ENCODE measurements at places on chromosomes 11 and 22.
A peak's percentile ranks its signal among the peaks of the same experiment; 100 is the strongest.

GRCh38 chr22:19876314-19876940, 21.8 kb upstream of the GNB1L start:
- DNase-seq = no peak

DNA sequence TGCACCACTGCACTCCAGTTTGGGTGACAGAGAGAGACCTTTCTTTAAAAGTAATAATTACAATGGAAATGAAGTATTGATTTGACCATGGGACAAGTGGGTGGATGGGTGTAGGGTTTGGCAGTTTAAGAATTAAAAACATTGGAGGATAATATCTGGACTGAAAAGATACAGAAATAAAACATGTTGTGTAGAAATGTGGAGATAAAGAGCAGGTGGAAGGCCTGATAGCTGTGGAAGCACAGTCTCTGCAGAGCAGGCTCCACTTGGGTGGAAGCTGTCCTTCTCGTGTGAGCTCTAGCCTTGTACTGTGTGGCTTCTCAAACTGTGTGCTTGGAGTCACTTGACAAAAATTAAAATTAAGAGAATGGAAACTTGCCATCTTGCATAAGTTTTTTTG, 25.6 kb downstream of the APLP2 start:
- DNase-seq = no peak

DNA sequence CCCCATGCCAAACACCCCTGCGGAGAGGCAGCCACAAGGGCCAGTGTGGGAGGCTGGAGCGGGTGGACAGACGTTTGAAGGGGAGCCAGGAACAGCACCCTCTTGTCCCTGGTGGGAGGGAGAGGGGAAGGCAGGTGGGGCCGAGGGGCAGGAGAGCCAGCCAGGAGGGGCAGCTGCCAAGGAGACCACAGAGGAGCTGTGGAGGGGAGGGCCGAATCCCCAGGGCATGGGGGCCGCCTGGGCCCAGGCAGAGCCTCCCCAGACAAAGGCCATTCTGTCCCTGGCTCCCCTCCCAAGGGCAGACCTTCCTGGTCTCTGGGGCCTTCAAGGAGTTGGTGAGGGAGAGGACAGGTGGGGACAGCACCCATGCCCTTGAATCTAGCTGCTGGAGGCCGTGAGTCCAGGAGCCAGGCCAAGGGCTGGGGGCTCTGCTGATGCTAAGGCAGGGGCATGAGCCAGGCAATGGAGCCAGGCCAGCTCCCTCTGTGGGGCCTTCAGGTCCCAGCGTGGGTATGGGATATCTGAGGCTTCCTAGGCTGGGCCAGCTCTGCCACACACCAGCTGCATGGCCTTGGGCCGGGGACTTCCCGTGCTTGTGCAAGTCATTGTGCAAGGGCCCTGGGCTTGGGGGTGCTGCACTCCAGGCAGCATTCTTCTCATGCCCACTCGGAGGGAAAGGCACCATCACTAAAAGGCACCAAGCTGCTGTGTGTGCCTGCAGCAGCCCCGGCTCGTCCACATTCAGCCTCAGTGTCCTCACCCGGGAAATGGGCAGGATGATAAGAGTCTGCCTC, 11.4 kb downstream of the EMID1 start:
- DNase-seq = peak; percentile 16

- no peak for DNase-seq
Observed at GRCh38 chr22:44444341-44445306, 53.4 kb downstream of the RTL6 start.

Data from AG04449 (cell line).